ENCODE measurements at places on chromosomes 5 and 9.

DNA sequence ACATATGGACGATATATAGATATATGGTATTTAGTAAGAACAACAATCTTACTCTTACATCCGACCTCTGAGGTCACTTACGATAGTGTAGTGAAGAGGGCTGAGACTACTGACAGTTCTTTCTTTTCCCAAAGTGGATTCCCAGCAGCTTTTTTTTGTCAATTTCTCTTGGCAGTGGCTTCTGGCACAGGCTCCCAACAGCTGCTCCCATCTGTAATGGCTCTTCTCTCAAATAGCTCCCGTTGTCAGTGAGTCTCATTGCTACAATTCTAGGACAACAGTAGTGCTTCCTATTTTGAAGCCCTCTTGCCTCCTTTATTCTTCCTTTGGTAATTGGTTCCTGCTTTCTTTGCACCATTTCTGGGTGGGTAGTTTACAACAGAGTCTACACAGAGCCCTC is 68.4 kb downstream of the SLC25A46 start:
- peak; percentile 61 for DNase-seq

GRCh38 chr5:31657315-31657979 is 18.5 kb downstream of the PDZD2 start:
- no peak for DNase-seq

- no peak for DNase-seq
Observed at GRCh38 chr5:6714226-6715041, 1.2 kb downstream of the TENT4A start.

GRCh38 chr5:141234109-141234667 is 11.0 kb upstream of the PCDHB15 start:
- DNase-seq = peak; percentile 34

DNA sequence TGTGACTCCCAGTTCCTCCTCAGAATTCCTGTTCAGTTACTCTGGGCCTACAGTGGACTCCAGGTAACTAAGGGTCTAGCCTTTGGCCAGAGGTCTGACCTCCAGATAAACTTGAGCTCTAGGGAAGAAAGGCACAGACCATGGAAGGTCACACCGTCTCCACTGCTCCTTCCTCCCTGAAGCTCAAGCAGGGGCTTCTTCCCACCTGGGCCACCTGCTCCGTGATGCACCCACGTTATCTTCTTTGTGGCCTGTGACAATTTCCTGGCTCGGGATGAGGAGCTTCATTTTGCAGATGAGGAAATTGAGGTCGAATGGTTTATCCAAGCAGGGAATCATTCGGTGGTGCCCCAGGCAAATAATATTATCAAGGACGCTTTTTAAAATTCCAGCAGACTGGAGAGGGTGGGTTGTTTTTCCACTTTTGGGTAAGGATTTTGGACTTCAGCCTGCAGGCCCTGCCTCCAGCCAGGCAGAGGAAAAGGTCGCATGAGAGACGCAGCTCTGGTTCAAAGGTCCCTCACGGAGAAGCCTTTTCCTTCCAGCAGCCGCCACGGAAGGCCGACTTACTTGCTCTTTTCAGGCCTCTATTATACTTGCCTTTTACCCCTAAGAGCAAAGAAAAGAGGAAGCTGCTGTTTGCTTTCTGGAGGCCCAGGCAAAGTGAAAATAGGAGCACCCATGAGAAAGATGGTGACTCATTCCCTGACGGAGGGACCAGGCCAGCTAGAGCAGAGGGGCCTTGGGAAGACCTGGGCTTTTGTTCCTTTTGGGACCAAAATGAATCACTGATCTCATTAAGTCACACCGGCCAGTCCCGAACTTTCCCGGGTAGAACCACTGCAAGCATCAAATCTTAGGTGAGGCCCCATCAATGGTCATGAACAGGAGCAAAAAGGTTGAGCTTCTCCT is 22.8 kb upstream of the DUSP1 start:
- no peak for DNase-seq

DNA sequence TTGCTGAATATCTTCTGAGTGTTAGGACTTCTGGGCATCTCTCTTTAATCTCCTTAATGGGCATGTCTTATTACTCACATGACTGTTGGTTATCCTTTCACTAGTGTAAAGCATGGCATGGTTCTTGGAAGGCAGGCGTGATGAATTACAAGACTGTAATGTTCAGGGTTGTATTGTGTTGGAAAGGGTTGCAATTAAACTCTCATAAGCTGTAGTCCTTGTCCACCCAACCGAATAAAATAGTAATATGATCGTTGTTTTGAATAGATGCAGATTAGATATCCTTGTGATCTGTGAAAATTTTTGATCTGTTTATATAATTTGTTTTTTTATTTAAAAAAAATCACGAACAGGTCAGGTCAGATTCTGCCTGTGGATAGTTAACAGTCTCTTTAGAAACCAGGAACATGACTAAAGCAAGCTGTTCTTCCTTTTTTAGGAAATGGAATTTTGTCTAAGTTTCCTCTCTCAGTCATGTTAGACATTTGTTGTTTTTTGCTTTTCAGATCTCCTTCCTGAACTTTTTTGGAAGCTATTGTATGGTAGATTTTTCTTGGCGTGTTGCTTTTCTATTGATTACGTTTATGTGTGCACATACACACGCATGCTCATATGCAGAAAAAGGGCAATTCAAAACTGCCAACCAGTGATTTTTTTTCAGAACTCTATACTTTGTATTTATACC is 121.8 kb downstream of the ARHGEF28 start:
- no peak for DNase-seq

DNA sequence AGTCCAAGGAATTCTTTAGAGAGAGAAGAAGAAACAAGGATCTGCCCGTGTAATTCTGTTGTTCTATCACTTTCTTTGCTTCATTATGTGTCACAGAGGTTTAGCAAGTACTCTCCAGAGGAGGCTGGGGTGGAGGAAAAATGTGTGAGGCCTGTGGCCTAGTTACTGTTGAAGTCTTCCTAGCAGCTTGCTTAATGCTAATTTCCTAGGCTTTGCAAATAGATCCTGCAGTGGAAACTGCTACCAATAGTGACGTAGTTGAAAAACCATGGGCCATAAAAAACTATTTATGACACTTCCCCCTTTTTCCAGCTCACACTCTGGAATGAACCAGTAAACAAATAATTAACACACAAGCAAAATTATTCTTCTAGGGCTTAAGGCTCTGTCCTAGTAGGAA is 27.0 kb upstream of the C9orf72 start:
- DNase-seq = no peak

GRCh38 chr5:102922799-102923477 is 167.8 kb downstream of the PAM start:
- DNase-seq = peak; percentile 31

GRCh38 chr9:4055032-4055431 is 244.8 kb downstream of the GLIS3 start:
- no peak for DNase-seq

GRCh38 chr5:142453932-142454331 is 129.1 kb upstream of the SPRY4 start:
- no peak for DNase-seq

Data from femur (tissue), 1 donor.